ENCODE measurements at places on chromosomes 6 and 20.

GRCh38 chr6:42525206-42525605, 38.6 kb upstream of the UBR2 start:
- DNase-seq = no peak

DNA sequence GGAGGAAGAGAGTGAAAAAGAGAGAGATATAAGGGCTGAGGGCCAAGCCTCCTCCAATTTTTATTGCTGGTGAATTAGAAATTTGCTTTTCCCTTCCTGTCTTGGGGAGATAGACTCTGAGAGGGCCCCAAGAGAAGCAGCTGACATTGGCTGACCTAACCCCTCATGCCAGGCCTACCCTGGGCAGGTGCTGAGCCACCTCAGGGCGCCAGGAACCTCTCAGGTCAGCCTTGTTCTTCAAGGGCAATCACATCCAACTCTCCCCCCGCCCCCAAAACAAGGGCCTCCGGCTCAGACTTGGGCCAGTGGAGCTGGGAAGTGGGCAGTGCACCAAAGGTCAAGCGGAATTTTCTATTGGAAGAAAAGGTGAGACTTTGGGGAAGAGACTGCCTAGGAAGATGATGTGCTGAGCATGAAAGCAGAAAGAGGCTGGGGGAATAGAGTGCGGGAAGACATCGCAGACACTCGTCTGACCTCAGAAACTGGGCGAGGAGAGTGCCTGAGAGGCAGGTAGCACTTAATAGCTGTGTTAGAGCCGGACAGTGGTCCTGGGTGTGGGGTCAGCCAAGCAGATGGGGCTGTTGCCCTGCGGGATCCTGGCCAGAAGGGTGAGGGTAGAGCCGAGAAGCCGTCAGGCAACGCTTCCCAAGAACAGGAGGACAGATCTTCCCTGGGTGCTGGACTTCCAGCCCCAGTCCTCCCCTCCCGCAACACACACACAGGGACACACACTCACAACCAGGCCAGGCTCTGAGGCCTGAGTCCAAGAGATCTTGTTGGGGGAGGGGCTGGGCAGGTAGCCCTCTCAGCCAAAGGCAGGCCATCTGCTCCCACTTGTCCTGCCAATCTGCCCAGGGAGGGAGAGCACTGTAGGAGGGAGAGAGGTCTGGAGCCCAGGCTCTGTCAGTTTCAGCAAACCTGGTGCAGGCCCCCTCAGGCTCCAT, 3.7 kb upstream of the FASTKD5 start:
- DNase-seq = peak; percentile 86

GRCh38 chr6:46279874-46280273, 109.1 kb upstream of the ENPP5 start:
- no peak for DNase-seq

GRCh38 chr20:25072226-25072811, 9.6 kb downstream of the VSX1 start:
- DNase-seq = no peak
